ENCODE measurements at places on chromosomes 4 and X. TPM values are rescaled to one million over a fixed set of nuclear protein-coding genes. Genes with fewer than 3 reads are reported as not detected.

DNA sequence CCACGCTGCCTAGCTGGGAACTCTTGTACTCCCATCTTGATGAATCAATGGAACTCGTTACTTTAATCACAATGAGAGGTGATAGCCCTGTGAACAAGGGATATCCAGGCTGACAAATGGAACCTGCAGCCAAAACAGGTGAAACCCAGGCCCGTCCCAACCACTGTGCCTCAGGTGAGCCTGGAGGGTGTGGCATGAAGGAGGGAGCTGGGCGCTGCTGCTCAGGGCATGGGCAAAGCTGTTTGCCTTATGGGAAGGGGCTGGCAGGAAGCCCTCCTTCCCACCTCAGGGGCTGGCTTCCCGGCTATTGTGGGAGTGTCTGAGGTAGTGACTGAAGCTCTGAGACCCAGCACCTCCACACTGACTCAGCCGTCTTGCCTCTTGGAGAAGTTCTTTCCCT lies 209.4 kb upstream of the ATP6AP2 start:
- H3K27me3 ChIP-seq: no peaks in the 10 kb centered on the region
- H3K4me1 ChIP-seq: peaks cover 4% of the 10 kb centered on the region
- H3K4me3 ChIP-seq: no peak overlapping the region
- H3K27ac ChIP-seq: no peak overlapping the region

- H3K36me3 ChIP-seq: peaks cover 5% of the 10 kb centered on the region
- H3K4me3 ChIP-seq: no peak overlapping the region
- peaks cover 5% of the 10 kb centered on the region for H3K4me1 ChIP-seq
- H3K27ac ChIP-seq: no peak overlapping the region
- no peak for DNase-seq
- no peaks in the 10 kb centered on the region for H3K27me3 ChIP-seq
Measured at GRCh38 chr4:7403001-7403400, 31.7 kb downstream of the PSAPL1 start.

GRCh38 chr4:11297627-11298026 lies 131.1 kb downstream of the HS3ST1 start:
- DNase-seq: no peak
- no peaks in the 10 kb centered on the region for H3K36me3 ChIP-seq
- no peak overlapping the region for H3K4me3 ChIP-seq
- no peaks in the 10 kb centered on the region for H3K27me3 ChIP-seq

GRCh38 chr4:167339781-167340180 lies 105.5 kb upstream of the SPOCK3 start:
- no peak overlapping the region for H3K4me3 ChIP-seq
- DNase-seq: no peak
- no peak overlapping the region for H3K27ac ChIP-seq
- H3K27me3 ChIP-seq: no peaks in the 10 kb centered on the region

DNA sequence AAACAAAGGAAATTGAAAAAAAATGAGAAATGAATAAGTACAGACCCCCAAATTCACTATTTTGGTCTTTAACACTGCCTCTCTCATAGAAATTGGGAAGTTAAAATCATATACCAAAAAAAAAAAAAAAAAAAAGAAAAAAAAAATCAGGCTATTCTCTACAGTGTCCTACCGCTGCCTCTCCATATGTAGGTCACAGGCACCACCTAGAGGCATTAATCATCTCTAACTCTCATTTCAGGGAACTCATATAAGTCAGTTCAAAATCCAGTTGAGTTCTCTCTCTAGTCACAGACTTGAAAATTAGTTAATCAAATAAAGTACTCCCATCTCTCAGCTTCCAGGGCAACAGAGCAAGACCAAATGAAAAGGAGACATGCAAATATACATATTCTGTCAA lies 47.9 kb downstream of the COX18 start:
- no peak overlapping the region for H3K27ac ChIP-seq
- H3K4me3 ChIP-seq: no peak overlapping the region
- no peaks in the 10 kb centered on the region for H3K27me3 ChIP-seq

DNA sequence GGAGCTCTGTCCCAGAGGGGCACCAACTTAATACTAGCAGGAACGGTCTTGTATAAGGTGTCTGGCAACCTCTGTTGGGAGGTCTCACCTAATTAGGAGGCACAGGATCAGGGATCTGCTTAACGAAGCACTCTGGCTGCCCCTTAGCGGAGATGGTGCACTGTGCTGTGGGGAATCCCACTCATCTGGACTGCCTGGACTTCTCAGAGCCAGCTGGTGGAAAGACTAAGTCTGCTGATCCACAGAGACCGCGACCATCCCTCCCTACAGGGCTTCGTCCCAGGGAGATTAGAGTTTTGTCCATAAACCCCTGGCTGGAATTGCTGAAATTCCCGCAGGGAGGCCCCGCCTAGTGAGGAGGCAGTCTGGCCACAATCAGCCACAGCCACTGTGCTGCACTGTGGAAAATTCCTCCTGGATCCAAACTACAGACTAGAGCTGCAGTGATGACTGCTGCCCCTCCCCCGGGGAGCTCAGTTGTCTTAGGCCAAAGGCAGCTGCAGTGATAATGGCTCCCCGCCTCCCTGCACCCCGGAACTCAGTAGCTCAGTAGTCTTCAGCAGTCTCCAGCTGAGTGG lies 22.0 kb upstream of the ZCCHC4 start:
- H3K27me3 ChIP-seq: no peaks in the 10 kb centered on the region
- DNase-seq: peak; percentile 48
- H3K4me1 ChIP-seq: no peaks in the 10 kb centered on the region

GRCh38 chr4:52423967-52424366 lies 235.1 kb downstream of the USP46 start:
- no peaks in the 10 kb centered on the region for H3K36me3 ChIP-seq
- H3K27me3 ChIP-seq: no peaks in the 10 kb centered on the region
- H3K27ac ChIP-seq: no peak overlapping the region
- H3K4me3 ChIP-seq: no peak overlapping the region
- H3K4me1 ChIP-seq: no peaks in the 10 kb centered on the region

GRCh38 chrX:68398291-68398690 lies 35.0 kb downstream of the OPHN1 start:
- no peak for DNase-seq
- no peaks in the 10 kb centered on the region for H3K4me1 ChIP-seq
- no peak overlapping the region for H3K27ac ChIP-seq
- H3K27me3 ChIP-seq: no peaks in the 10 kb centered on the region

The FRMD7 gene
- total RNA-seq: not detected

The AKAP4 gene
- total RNA-seq: not detected

The WAS gene
- 0.37 TPM for total RNA-seq

The ATP1B4 gene
- total RNA-seq: not detected

The GPR119 gene
- total RNA-seq: not detected

The P2RY8 gene
- total RNA-seq: 0.68 TPM

The AMBN gene
- total RNA-seq: 0.15 TPM

The AR gene
- 8.1 TPM for total RNA-seq

The KDR gene
- 2.4 TPM for total RNA-seq

The HDAC8 gene
- 28.4 TPM for total RNA-seq

The GAGE1 gene
- not detected for total RNA-seq

The SPANXN3 gene
- not detected for total RNA-seq

The GUCY1A1 gene
- total RNA-seq: 2.5 TPM
